HFFc6 (cell line): ENCODE measurements at places on chromosomes 5 and 9.
A peak's percentile ranks its signal among the peaks of the same experiment; 100 is the strongest.

- no peaks in the 10 kb centered on the region for H3K36me3 ChIP-seq
- H3K27ac ChIP-seq, result no peak overlapping the region
- no peak for DNase-seq
- no peaks in the 10 kb centered on the region for H3K4me1 ChIP-seq
- peaks cover 23% of the 10 kb centered on the region for H3K27me3 ChIP-seq
- no peak overlapping the region for H3K4me3 ChIP-seq
Observed at GRCh38 chr9:124514125-124514524, 6.9 kb upstream of the NR5A1 start.

- H3K27ac ChIP-seq, result no peak overlapping the region
- no peak overlapping the region for H3K4me3 ChIP-seq
- DNase-seq, result peak; percentile 30
- H3K4me1 ChIP-seq, result peaks cover 7% of the 10 kb centered on the region
- peaks cover 10% of the 10 kb centered on the region for H3K27me3 ChIP-seq
- no peaks in the 10 kb centered on the region for H3K36me3 ChIP-seq
Observed at GRCh38 chr5:4924577-4924976, 215.6 kb upstream of the ADAMTS16 start.

DNA sequence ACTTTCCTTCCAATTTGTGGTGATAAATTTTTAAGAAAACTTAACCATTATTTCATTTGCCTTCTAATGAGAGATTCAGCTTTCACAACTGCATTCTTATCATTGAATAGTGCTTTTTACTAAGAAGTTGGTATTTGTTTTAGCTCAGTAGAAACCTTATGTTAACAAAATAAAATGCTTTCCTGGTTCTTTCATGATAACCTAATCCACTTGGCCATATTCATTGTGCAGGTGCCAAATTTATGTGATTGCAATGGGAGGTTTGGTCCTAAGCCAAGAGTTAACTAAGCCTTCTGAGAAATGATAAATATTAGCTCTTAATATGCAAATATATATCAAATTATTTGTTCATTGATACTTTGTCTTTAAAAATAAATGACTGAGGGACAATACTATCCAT is 141.1 kb upstream of the TLE4 start:
- no peaks in the 10 kb centered on the region for H3K27me3 ChIP-seq
- H3K4me3 ChIP-seq, result no peak overlapping the region
- H3K4me1 ChIP-seq, result peaks cover 23% of the 10 kb centered on the region

DNA sequence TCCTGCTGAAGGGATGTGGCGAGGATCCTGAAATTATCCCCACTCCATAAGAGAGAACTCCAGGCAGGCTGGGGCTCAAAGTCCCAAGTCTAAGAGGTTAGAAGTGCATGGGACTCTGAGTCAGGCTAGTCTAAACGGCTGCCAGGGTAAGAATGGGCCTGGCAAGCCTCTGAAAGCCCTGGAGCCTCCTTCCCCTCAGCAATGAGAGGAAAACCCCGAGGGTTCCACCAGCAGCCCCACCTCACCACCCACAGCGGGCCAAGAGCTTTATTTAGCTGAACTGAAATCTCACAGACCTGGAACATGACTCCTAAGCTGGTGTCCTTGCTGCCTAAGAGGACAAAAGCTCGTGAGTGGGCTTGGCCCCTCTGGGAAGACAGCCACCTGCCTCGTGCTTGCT is 135.5 kb downstream of the SEC61B start:
- peaks cover 31% of the 10 kb centered on the region for H3K4me1 ChIP-seq
- no peak overlapping the region for H3K27ac ChIP-seq
- no peak for DNase-seq
- H3K27me3 ChIP-seq, result peaks cover 19% of the 10 kb centered on the region
- no peaks in the 10 kb centered on the region for H3K36me3 ChIP-seq

DNA sequence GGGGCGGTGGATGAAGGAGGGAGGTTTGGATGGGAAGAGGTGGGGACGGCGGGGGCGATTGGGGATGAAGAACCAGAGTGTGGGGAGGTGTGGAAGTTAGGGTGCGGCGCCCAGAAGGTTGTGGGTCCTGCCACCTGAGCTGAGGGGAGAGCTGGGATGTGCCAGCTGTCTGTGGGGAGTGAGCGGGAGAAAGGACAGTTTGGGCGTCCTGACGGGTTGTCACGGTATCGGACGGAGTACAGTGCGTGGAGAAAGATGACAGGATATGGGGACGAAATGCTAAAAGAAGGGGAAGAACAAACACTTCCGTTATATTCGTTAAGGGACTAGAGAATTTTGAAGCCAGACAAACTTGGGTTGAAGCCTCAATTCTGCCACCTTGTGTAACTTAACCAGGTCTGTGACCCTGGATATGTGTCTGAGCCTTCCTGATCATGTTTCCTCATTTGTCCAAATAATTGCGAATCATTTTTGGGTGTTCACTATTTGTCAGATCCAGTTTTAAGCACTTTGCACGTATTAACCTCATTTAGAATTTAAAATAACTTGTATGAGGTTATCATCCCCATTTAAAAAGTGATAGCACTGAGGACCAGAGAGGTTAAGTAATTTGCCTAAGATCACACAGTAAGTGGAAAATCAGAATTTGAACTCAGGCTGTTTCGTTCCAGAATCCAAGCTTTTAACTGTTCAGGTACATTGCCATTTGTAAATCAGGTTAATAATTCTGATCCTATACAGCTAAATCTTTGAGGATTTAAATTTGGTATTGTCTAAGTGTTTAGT is 689 bp downstream of the CNTRL start:
- peaks cover 2% of the 10 kb centered on the region for H3K27me3 ChIP-seq
- H3K4me3 ChIP-seq, result peak overlapping the region; percentile 95
- peaks cover 33% of the 10 kb centered on the region for H3K4me1 ChIP-seq
- DNase-seq, result peak; percentile 18

DNA sequence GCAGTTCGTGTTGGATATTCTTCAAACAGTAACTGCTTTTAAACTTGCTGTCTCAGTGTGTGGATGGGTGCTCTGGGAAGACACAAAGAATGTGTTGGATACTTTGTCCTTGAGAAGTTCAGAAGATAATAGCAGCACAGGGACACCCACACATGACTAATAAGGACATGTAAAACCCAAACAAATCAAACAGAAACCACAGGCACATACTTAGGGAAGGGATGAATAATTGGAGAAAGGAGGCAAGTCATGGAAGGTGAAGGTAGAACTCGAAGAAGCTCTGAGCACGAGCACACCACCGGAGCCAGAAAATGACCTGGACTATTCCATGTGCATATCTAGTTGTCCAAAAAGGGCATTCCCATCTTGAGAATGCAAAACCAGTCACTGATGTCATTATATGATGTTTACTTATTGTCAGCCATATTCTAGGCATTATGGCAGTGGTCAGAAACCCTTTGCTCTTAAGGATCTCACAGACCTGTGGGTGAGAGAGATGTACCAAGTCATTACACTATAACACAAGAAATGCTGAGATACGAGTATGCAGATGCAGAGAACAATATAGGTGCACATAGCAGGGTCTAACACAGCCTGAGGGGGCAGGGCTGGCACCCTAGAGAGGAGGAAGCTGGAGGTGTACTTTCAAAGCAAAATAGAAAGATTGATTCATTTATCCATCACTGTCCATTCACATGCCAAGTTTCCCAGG is 152.9 kb downstream of the PIK3R1 start:
- H3K27ac ChIP-seq, result no peak overlapping the region
- DNase-seq, result peak; percentile 39
- H3K4me1 ChIP-seq, result peaks cover 37% of the 10 kb centered on the region
- no peaks in the 10 kb centered on the region for H3K36me3 ChIP-seq
- peaks cover 4% of the 10 kb centered on the region for H3K27me3 ChIP-seq

- H3K27me3 ChIP-seq, result peaks cover 63% of the 10 kb centered on the region
- peaks cover 86% of the 10 kb centered on the region for H3K4me1 ChIP-seq
- H3K36me3 ChIP-seq, result peaks cover 83% of the 10 kb centered on the region
- peak overlapping the region; percentile 54 for H3K4me3 ChIP-seq
- H3K27ac ChIP-seq, result peak overlapping the region; percentile 94; the same call in 1 of the 2 replicates
- no peak for DNase-seq
Observed at GRCh38 chr5:14405267-14405666, 176.3 kb upstream of the OTULINL start.

- no peak overlapping the region for H3K4me3 ChIP-seq
- no peaks in the 10 kb centered on the region for H3K36me3 ChIP-seq
- peak overlapping the region; percentile 64 for H3K27ac ChIP-seq
- no peaks in the 10 kb centered on the region; the same call in none of the 2 replicates for H3K27me3 ChIP-seq
- peak; percentile 76 for DNase-seq
- H3K4me1 ChIP-seq, result peaks cover 33% of the 10 kb centered on the region
Observed at GRCh38 chr9:35481347-35481975, 8.4 kb upstream of the RUSC2 start.

- peak; percentile 73 for DNase-seq
- peak overlapping the region; percentile 81 for H3K27ac ChIP-seq
- peaks cover 39% of the 10 kb centered on the region for H3K4me1 ChIP-seq
- no peaks in the 10 kb centered on the region; the same call in 1 of the 2 replicates for H3K27me3 ChIP-seq
Observed at GRCh38 chr5:132365213-132365612, 4.3 kb upstream of the SLC22A5 start.

DNA sequence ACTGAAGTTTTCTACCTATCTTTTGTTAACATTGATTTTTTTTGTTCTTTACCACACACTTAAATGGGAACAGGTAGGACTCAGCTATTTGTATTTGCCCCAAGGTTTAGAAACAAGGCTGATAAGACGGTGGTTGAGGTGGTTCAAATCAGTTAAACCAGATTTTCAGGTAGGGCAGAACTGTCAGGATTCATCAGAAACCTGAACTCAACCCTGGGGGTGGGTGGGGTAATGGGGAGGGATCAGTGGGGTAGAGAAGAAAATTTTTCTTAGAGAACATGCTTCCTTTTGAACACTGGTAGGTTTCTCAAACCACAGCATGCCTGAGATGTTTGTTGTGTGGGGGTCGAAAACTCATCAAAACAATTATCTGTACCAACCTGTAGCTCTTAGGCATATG is 113.0 kb downstream of the BASP1 start:
- no peak for DNase-seq
- no peak overlapping the region for H3K4me3 ChIP-seq
- no peaks in the 10 kb centered on the region; the same call in 1 of the 2 replicates for H3K27me3 ChIP-seq
- H3K36me3 ChIP-seq, result no peaks in the 10 kb centered on the region

GRCh38 chr9:98590101-98590500 is 118.6 kb downstream of the GABBR2 start:
- DNase-seq, result no peak
- peaks cover 27% of the 10 kb centered on the region for H3K27me3 ChIP-seq
- no peaks in the 10 kb centered on the region for H3K36me3 ChIP-seq
- H3K27ac ChIP-seq, result no peak overlapping the region
- H3K4me1 ChIP-seq, result no peaks in the 10 kb centered on the region
- no peak overlapping the region for H3K4me3 ChIP-seq

- H3K4me3 ChIP-seq, result no peak overlapping the region; the same call in 1 of the 2 replicates
- peak overlapping the region; percentile 74 for H3K27ac ChIP-seq
- DNase-seq, result no peak
- H3K36me3 ChIP-seq, result peaks cover 50% of the 10 kb centered on the region
- no peaks in the 10 kb centered on the region; the same call in 1 of the 2 replicates for H3K27me3 ChIP-seq
Observed at GRCh38 chr5:136035837-136036236, 7.0 kb downstream of the TGFBI start.

- H3K4me1 ChIP-seq, result peaks cover 15% of the 10 kb centered on the region
- H3K36me3 ChIP-seq, result no peaks in the 10 kb centered on the region; the same call in 1 of the 2 replicates
- H3K27me3 ChIP-seq, result no peaks in the 10 kb centered on the region
- DNase-seq, result peak; percentile 51
Observed at GRCh38 chr5:96893342-96893741, 17.0 kb downstream of the ERAP2 start.

GRCh38 chr5:43802651-43803050 is 199.7 kb downstream of the NNT start:
- no peak overlapping the region for H3K4me3 ChIP-seq
- H3K36me3 ChIP-seq, result no peaks in the 10 kb centered on the region
- no peaks in the 10 kb centered on the region for H3K4me1 ChIP-seq
- H3K27me3 ChIP-seq, result no peaks in the 10 kb centered on the region; the same call in 1 of the 2 replicates
- H3K27ac ChIP-seq, result no peak overlapping the region
- DNase-seq, result no peak

- H3K4me1 ChIP-seq, result no peaks in the 10 kb centered on the region
- H3K36me3 ChIP-seq, result peaks cover 9% of the 10 kb centered on the region; the same call in 1 of the 2 replicates
- no peak for DNase-seq
- no peaks in the 10 kb centered on the region for H3K27me3 ChIP-seq
- H3K4me3 ChIP-seq, result no peak overlapping the region
- H3K27ac ChIP-seq, result no peak overlapping the region
Observed at GRCh38 chr5:5711112-5711511, 288.6 kb downstream of the ICE1 start.

- no peak for DNase-seq
- no peaks in the 10 kb centered on the region for H3K4me1 ChIP-seq
- H3K4me3 ChIP-seq, result no peak overlapping the region
- no peaks in the 10 kb centered on the region for H3K36me3 ChIP-seq
- no peaks in the 10 kb centered on the region for H3K27me3 ChIP-seq
- H3K27ac ChIP-seq, result no peak overlapping the region
Observed at GRCh38 chr9:87445646-87446045, 52.0 kb upstream of the DAPK1 start.

DNA sequence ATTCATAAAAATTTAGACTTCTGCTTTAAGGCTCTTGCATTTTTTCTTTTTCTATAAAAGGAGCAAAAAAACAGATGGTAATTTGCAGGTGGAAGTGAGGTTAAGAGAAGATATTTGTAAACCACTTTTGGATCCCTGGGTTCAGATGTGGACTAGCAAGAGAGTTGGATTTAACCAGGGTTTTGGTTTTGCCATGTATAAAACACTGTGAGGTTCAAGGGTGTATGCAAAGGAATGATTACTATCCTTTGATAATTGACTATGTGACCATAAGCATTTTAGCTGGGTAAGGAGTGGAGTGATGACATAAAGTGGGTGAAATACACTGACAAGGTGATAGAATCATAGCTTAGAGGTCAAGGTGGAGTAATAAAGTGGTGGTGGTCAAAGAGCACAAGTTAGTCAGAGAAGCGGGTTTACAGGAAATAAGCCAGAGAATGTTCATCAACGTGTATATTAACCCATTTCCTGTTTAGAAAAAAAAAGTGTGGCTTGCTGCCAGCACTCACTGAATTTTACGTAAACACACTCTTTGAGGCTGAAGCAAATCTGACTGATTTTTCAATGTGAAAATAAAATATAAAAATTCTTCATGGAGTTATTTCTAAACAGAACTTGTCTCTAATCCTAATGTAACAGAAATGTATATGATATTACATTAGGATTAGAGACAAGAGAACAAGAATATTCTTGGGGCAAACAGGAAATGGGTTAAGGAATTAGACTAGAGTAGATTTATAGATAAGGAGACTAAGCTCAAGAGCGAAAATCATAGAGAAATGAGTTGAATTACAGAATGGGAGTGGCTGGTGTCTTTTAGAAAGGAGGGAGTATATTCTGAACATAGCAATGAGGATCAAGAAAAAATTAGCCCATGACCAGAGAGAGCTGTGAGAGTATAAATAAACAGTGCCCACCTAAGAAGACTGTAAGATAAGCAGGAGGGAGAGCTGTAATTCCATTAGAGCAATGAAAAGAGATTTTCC is 74.5 kb downstream of the CDKN2A start:
- peak overlapping the region; percentile 47 for H3K4me3 ChIP-seq
- peak overlapping the region; percentile 43 for H3K27ac ChIP-seq
- no peaks in the 10 kb centered on the region; the same call in none of the 2 replicates for H3K36me3 ChIP-seq
- no peaks in the 10 kb centered on the region; the same call in 1 of the 2 replicates for H3K27me3 ChIP-seq

GRCh38 chr9:33351547-33351946 is 50.8 kb downstream of the AQP7 start:
- H3K27ac ChIP-seq, result peak overlapping the region; percentile 74
- H3K27me3 ChIP-seq, result no peaks in the 10 kb centered on the region
- H3K36me3 ChIP-seq, result peaks cover 35% of the 10 kb centered on the region
- no peak for DNase-seq
- H3K4me1 ChIP-seq, result peaks cover 25% of the 10 kb centered on the region

- peaks cover 45% of the 10 kb centered on the region for H3K36me3 ChIP-seq
- no peaks in the 10 kb centered on the region; the same call in 1 of the 2 replicates for H3K27me3 ChIP-seq
- H3K27ac ChIP-seq, result no peak overlapping the region
- H3K4me1 ChIP-seq, result peaks cover 81% of the 10 kb centered on the region
- DNase-seq, result no peak
Observed at GRCh38 chr5:115530426-115530825, 14.1 kb downstream of the FEM1C start.

GRCh38 chr5:36531401-36531800 is 75.0 kb upstream of the SLC1A3 start:
- H3K36me3 ChIP-seq, result no peaks in the 10 kb centered on the region
- no peak overlapping the region for H3K4me3 ChIP-seq
- DNase-seq, result no peak
- H3K27me3 ChIP-seq, result peaks cover 17% of the 10 kb centered on the region
- no peaks in the 10 kb centered on the region for H3K4me1 ChIP-seq
